ENCODE measurements at places on chromosomes 5 and 9.

DNA sequence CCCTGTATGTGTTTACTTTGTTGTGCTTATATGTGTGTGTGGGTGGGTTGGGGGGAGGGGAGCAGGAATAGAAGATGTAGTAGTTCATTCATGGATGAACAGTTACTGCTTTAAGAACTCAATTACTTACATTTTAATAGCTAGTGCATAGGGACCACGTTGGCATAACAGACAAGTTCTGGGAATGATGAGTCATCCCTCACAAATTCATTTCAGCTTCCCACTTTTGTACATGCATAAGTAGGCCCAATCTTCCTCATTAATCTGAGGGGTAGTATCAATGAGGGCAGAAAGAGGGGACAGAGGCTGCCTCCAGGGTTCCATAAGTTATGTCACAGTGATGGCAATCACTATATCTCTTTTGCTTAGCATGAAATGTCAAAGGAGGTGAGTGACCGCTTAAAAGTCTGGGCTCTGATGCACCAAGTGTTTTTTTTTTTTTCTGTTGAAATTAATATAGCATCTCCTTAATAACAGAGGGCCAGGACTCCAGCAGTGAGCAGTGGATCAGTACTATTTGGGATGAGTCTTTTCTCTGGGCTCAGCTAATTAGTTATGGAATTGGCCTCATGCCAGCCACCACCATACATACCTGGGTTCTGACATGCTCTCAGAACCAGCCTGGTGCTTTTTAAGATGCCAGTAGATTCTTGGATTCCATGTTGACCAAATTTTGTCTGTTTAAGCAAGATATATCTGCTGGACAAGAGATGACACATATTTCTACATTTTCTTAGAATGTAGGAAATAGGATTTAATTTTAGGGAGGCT lies 37.1 kb downstream of the PRDM6 start:
- no peak for DNase-seq

DNA sequence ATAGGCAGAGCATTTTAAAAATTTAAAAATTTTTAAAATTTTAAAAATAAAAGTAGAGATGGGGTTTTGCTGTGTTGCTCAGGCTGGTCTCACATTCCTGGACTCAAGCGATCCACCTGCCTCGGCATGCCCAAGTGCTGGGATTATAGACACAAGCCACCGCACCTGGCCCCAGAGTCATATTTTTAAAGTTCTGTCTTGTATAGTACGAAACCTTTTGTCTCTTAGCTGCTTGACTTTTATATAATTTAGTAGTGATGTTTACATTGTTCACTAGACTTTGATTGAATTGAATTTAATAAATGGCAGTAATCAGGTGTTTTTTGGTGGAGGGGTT lies 31.0 kb downstream of the LRRTM2 start:
- no peak for DNase-seq

DNA sequence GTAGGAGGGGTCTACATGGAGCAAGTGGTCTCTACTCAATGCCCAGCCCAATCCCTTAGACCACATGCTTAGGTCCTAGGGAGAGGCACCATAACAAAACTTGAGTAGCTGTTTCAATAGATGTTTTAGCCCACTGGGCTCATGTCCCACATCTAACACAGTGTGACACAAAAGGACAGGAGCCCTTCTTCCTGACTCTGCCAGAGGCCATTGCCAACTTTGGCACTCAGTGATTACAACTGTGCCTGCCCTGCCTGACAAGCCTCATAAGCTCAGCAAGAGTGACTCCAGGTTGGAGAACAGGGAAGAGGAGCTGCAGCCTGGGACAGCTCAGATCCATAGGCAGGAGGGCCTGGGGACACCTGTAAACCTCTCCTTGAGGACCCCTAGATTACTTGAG lies 230.8 kb downstream of the ENC1 start:
- no peak for DNase-seq

GRCh38 chr5:96433066-96433447 lies at the start of gene PCSK1:
Gene PCSK1, minus strand, starts transcription at chr5:96433248. Its CDS starts 206 bp downstream, at chr5:96433042.
- no peak for DNase-seq

DNA sequence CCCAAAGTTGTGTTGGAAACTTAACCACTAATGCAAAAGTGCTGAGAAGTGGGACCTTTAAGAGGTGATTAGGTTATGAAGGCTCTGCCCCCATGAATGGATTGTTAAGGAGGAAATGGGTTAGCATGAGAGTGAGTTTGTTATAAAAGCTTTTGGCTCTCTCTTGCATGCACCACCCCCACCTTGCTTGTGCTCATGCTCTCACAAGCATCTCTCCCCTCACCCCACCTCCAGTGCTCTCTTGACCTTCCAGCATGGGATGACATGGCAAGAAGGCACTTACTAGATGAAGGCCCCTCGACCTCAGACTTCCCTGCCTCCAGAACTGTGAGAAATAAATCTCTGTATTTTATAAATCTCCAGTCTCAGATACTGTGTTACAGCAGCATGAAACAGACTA lies 52.8 kb downstream of the RICTOR start:
- no peak for DNase-seq

- DNase-seq: no peak
These were observed 26.1 kb upstream of the ANXA6 start for GRCh38 chr5:151183456-151184245.

DNA sequence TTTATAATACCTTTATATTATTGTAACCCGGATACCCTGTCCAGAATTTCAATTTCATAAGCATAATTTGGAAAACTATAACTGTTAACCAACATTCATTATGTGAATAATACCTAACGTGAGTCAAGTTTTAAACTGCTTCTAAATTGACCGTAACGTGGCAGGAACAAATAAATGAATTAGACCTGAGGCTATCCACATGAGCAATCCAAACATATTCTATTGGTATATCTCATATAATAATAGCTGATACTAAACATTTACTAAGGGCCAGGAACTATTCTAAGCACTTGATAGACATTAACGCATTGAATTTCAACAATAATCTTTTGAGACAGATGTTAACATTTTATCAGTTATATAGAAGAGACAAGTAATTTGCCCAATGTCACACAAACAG lies 276.4 kb downstream of the MEF2C start:
- DNase-seq: no peak

GRCh38 chr9:19754921-19755320 lies 33.9 kb downstream of the SLC24A2 start:
- no peak for DNase-seq

- DNase-seq: no peak
These were observed 36.3 kb upstream of the PSD2 start for GRCh38 chr5:139759219-139759721.

GRCh38 chr5:133521801-133522200 lies 90.5 kb downstream of the FSTL4 start:
- DNase-seq: no peak

GRCh38 chr5:148957591-148958202 lies 105.2 kb downstream of the SH3TC2 start:
- DNase-seq: no peak

DNA sequence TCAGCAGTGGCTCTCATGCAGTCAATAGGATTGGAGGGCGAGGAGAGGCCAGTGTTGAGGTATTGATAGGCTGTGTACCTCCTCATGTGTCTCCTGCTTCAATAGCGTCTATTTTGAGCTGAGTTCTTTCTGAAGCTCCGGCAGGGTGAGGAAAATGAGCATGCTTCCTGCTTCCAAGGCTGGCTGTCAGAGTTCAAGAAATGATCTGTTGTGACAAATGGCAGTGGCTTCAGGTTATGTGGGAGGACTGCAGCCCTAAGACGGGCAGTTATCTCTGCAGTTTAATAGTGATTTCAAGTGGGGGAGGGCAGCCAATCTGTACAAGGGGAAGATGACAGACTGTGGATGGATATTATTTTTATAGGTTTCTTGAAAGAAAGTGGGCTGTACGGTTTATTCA lies 54.0 kb upstream of the CXCL14 start:
- DNase-seq: no peak

DNA sequence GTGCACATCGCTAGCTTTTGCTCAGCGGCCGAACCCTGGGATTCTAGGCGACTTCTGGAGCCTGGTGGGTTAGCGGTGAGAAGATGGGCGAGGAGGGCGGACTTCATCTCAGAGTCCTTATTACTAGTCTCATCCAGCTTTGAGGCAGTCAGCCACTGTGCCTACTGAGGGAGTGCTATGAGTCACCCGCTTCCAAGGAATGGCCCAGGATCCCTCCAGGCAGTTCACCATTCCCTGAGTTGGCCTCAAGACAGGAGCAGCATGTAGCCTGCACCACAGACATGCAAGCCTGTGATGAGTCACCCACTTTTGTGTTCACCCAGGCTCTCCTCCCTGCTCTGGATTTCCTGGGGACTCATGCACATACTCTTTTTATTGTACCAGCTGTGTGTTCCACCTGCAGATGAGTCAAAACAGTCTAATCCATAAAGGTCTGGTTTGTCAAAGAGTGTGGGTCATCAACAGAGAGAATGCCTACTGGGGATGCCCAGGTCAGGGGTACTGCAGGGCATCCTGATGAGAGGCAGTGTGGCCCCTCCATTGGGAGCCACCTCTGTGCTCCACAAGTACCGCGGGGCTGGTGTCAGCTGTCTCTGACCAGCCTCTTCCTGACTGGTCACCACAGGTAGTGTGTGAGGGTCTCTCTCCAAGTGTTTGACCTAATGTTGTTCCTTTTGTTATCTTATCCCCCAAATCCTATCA lies 20.2 kb downstream of the SLC22A5 start:
- DNase-seq: no peak

DNA sequence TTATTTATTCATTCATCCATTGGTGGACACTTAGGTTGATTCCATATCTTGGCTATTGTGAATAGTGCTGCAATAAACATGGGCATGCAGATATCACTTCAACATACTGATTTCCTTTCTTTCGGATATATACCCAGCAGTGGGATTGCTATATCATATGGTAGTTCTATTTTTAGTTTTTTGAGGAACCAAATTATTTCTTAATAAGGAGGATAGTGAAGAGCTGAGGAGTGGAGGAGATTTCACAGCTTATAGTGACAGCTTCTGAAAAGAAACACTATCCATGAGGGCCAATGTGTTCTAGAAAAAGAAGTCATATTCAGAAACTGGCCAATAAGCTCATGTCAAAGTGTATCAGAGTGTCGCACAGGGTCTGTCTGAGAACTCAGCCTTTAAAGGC lies 183.3 kb downstream of the SEC61B start:
- no peak for DNase-seq

DNA sequence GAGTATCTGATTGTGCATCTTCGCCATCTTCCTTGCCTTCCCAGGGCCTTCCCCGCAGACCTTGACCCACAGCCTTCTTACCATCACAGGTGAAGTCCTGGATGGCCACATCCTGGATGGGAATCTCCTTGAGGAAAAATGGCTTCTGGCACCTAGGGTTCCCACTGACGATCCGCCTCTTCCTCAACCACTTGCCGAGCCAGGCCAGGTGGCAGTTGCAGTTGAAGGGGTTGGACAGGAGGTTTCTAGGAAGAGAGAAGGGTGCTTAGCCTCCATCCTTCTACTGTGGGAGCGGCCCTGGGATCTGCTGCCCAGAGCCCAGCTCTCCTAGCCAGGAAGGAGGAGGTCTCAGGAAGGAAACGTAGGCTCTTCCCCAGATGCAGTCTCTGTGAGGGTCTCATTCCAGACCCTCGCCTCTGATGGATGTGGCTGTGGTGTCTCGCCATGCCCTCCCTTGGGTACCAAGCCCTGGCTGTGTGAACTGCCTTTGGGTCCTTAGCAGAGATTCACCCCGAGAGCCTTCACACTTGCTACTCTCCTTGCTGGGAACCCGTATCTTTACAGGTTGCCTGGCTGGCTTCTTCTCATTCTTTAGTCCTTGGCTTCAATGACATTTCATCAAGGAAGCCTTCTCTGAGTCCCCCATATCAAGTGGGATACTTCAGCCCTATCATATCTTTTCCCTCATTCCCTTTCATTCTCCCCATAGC lies 170.4 kb upstream of the PANK3 start:
- no peak for DNase-seq

DNA sequence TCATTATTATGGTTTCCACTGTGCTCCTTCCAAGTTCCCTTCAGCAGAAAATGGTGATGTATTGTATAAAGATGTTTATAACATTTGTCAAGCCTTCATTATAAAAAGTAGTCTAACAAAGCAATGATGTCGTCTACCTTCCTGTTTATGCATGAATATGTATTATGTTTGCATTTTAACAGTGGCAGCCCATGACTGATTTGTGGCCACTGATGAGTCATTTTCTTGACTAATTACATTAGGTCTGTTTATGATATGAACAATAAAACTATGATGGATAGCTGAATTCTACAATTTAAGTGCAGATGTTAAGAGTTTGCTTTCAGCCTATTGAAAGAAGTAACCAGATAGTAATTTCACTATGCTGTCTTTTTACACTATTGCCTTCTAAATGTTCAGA lies 75.4 kb upstream of the ADAMTS19 start:
- DNase-seq: no peak

- DNase-seq: peak; percentile 14
These were observed 134.0 kb downstream of the SNX18 start for GRCh38 chr5:54651482-54652076.

DNA sequence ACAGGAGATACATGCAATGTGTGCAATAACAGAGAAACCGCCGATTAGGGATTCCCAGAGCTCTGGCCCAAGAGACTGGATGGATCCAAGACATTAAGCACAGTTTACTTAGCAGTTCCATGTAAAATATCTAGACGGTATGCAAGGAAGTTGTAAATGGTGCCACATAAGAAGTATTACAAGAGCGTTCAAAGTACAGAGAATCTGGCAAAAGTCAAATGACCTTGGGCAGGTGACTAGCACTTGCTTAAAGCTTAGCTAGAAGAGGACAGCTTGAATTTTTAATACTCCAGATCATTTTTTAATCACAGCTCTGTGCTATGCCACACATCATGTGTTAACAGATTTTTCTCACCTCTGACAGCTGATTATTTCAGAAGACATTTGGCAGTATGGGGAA lies 72.3 kb upstream of the TNPO1 start:
- no peak for DNase-seq

DNA sequence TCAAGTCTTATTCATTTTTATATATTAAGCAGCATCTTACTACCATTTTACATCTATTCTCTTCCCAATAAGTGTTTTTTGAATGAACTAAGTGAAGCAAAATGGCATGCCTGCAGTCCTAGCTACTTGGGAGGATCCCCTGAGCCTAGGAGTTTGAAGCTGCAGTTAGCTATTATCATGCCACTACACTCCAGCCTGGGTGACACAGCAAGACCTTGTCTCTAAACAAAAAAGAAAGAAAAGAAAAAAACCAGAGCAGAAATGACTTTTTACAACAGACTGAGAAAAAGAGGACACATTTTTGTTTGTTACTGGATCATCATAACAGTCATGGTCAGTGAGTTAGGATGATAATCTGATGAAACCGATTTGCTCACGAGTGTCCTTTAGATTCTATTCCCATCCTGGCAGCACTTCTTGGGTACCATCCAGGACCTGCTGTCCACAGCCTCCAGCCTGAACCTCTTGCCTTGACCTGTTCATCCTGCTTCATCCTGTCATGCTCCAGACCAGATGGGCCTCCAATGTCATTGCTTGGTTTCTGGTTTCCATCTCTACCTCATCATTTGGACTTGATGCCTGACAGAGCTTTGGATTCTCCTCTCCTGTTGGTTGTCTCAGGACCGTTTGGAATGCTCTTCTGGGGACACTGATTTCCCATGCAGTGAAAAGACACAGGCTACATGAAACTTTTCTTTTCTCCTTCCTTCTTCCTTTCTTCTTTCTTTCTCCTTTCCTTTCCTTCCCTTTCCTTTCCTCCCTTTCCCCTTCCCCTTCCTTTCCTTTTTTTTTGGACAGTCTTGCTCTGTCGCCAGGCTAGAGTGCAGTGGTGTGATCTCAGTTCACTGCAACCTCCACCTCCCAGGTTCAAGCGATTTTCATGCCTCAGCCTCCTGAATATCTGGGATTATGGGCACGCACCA lies 50.1 kb upstream of the GLRX start:
- DNase-seq: no peak

Data from NCI-H1048 (cell line).